ENCODE measurements at places on chromosomes 3 and 15.

- ATAC-seq, result peak; percentile 69
These were observed 207.1 kb downstream of the TBC1D2B start for GRCh38 chr15:77870195-77871065.

GRCh38 chr15:71261909-71262308 lies 146.6 kb downstream of the THSD4 start:
- ATAC-seq, result no peak

- peak; percentile 83 for ATAC-seq
These were observed 11.9 kb downstream of the GRM2 start for GRCh38 chr3:51718547-51719409.

DNA sequence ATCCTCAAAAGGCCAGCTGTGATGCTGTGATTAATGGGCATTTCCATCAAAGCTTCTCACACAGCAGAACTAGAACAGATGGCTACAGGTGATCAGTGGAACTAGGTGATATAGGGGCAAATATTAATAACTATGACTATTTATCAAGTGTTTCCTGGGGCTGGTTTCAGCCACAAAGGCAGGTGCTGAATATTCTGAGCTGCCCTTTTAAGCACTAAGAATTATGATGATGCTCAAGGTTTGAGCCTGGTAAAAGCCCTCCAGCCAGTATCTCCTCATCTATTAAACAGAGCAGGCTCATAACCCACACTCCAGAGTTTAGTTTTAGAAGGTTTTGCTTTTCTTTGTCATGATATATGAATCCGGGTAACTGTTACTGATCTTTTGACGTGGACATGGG lies 129.5 kb upstream of the ACP3 start:
- no peak for ATAC-seq

GRCh38 chr3:126542340-126543241 lies 16.1 kb downstream of the C3orf22 start:
- no peak for ATAC-seq

DNA sequence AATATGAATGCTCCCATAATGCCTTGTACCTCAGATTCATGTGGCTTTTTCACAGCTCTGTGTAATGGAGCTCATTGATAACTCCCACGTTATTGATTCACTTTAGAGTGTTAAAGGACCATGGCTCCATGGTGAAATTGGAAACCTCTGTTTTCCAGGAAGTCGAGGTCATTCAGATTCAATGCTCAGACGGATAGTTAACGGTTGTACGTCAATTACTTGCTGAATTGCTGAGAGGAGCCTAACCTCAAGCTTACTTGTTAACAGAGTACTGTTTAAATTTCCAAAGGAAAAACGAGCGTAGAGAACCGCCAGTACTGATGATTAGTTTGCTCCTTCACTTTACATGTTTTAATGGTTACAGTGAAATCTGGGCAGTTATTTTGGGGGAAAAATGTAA lies 11.1 kb downstream of the ABHD17C start:
- ATAC-seq, result no peak

DNA sequence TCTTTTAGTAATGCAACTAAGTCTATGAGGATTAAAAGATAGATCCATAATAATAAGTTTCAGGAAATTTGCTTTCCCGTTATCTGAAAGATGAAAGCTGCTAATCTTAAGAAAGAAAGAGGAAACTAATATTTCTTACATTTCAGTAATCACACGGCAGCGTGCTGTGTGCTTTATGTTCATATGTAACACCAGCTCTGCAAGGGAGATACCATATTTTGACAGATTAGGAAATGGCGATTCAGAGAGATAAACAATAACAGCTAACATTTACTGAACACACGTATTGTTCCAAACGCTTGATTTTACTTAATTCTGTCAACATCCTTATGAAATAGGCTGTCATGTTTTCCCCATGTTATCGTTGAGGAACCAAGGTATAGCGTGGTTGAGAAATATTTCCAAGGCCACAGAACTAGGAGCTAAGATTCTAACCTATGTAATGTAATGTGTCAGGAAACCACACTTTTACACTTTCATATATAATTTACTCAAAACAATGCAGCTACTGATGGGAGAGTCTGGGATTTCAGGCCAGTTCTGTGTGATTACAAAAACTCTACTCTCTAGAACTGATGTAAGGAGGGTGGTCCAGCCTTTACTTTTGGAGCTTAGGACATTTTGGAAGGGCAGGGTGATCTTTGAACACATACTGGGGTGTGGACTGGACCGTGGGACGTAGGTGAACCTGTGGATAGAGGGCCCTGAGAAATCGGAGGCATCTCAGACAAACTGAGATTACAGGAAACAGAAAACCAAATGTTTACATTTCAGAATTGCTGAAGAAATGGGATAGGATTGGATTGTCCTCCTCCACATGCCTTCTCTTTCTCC lies 100.6 kb downstream of the IL1RAP start:
- ATAC-seq, result no peak

- ATAC-seq, result peak; percentile 95
These were observed 18.4 kb upstream of the RHCG start for GRCh38 chr15:89514596-89515406.

DNA sequence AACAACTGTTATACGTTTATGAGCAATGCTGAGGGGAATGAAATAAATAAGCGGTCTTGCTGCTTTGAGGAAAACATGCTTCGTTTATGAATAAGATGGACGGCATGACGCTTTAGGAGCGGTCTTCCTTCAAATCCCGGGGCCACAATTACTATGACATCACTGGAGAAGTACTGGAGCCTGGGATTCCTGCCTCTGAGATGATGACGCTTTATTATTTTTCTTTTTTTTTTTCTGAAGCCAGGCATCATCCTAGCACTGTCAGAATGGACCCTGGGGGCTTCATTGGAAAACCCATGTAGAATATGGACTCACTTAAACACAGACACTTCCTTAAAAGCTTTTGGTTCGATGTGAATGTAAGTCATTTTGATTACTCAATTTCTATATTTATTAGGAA lies 52.5 kb upstream of the FOXP1 start:
- no peak for ATAC-seq

DNA sequence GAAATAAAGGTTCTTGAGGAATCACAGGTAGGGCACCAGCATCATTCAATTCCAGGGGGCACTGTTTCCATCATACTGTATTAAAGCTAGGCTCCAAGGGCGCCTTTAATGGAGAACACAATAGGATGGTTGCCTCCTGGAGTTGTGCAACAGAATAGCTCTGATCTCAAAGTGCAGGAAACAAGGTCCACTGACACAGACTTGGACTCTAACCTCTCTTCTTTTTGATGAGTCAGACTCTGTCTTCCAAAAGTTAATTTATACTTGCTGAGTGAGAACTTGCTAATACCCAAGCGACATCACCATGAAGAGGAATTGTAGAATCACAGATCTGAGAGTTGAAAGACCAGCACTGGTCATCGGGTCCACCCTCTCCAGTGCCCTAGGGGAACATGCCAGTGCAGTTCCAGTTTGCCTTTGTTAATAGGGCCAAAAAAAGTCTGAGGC lies 94.4 kb upstream of the PHLDB2 start:
- peak; percentile 65 for ATAC-seq

- ATAC-seq, result no peak
These were observed 47.7 kb downstream of the MORC1 start for GRCh38 chr3:109070211-109070610.

DNA sequence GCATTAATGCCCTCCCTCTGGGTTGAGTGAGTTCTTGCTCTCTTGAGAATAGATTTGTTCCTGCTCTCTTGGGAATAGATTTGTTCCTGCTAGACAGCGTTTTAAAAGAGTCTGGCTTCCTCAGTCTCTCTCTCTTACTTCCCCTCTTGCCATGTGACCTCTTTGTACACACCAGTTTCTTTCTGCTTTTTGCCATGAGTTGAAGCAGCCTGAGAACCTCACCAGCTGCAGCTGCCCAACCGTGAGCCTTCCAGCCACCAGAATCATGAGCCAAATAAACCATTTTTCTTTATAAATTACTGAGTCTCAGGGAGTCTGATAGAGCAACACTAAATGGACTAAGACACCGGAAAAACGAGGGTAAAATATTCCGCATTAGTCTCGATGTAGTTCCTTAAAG lies 253.6 kb downstream of the CNTN6 start:
- ATAC-seq, result no peak

DNA sequence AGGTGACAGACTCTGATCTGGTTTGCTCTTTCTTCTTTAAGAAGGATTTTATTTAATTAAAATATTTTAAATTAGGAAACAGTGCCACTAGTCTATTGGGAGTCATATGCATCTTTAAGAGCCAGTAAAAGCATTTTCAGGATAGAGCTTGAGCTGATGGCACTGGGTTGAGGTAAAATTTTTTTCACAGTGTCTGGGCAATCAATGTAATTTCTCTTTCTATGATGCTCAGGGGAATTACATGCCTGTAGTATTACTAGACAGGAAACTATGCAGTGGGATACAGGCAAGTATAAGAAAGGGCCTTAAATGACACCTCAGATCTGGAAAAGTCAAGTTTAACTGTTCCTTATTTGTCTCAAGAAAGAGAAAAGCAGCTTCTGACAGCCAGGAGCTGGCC lies 76.4 kb downstream of the GAP43 start:
- no peak for ATAC-seq

DNA sequence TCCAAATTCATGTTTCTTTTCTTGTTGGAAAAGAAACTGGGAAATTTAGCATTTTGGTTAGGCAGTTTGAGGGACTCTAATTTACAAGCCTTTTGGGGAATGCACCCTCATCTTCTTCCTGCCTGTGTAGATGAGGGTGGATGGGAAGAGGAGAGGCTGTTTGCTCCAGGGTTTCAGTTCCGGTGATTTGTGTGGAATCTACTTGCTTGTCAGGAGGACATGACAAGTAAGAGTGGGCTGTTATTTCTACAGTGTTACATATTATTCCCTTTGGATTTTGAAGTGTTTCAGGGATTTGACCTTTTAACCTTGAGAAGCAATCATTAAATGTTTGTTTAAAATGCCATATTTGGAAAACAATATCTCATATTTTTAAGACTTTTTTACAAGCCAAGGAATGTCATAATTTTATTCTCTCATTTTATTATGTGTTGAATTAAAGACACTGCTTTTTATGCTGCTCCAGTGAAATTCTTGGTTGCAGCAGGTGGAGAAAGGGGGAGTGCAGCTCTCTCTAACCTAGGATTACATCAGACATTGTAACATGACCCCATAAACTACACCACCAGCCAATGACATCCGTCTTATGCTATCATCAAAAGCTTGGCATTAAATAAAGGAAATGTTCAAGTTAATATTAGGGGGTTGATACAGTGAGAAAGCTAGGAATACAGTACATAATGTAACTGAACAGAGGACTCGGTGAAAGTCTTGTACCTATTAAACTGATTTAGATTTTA lies 30.2 kb downstream of the PLAAT1 start:
- ATAC-seq, result no peak

DNA sequence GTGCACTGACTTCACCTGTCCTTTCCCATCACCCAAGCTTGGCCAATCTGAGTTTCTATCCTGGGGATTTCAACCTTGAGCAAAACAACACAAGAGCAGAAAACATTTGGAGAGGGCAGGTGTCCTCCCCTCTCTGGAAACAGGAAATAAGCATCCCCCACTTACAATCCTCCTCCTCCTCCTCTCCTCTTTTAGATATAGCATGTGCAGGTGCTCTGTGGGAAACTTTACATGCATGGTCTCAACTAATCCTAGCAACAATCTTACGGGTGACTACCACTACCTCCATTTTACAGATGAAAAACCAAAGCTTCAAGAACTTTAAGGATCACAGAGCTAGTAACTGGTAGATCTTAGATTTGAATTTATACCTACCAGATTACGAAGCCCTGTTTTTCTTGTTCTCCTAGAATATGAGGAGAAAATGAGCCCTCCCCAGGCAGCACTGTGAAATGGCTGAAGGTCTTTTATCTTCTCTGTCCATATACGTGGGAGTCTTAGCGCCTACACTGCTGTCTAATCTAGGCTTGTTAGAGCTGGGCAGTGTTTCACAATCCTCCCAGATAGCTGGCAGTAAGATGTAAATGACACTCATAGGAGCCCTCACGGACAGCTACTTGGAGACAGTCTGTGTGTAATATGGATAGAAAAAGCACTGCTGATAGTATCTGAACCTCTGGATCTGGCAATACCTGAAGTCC lies 301.2 kb upstream of the PROK2 start:
- no peak for ATAC-seq

DNA sequence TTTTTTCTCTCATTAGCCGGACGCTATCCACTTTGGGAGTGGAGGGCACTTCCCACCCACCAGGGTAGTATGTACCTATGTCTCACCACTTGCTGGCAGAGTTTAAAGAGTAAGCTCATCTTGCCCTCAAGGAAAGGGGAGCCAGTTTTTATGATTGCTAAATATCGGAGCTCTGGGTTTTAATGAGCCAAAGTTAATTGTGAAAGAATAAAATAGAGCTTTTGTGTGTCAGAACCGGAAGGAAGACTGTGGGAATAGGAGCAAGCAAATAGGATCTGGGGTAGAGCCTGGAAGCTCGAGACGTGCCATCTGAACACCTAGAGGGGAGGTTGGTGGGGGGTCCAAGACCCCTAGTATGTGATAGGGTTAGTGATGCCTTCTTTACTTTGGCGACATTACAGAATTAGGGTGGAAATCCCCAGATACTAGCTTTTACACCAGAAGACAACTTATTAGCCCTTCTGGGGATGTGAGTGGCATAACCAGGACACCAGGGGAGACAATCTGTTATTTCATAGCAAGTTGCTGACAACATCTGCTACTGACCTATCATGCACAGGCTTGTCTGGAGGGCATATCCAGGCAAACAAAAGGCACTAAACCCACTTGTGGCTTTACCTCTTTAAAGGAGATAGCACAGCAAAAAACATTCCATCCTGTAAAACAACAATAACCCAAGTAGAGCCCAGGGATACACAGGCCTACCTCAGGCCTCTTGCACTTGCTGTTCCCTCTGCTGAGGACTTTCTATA lies 333.8 kb downstream of the ZNF621 start:
- peak; percentile 45 for ATAC-seq

DNA sequence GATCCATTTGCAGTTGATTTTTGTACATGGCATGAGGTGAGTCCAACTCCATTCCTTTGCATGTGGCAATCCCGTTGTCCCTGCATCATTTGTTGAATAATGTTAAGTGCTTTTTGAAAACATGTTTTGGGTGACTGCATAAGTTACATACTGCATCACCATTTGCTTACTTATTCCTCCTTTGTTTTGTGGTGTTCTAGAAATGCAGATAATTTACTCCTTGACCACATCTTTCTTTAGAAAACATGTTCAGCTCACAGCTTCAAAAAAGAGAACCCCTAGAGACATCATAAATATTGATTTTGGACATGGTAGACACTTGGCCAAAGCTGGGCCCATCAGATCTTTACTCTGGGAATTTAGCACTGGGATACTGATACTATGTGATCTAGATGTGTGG lies 135.3 kb upstream of the DAZL start:
- ATAC-seq, result no peak

DNA sequence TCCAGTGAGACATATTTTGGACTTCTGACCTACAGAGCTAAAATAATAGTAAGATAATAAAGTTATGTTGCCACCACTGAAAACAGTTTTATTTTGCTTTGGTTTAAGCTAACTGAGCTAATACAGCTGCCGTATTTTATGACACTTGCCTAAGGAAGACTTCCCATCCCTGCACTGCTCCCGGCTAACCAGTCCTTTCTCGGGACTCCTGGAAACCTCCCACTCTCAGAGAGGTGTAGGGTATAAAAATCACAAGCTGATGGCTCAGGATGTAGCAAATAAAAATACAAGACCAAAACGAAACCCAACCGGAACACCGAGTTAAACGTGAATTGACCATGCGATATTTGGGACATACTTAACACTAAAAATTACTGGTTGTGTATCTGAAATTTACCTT lies 448 bp upstream of the KBTBD12 start:
- no peak for ATAC-seq

GRCh38 chr3:193767353-193768069 lies 174.5 kb downstream of the OPA1 start:
- ATAC-seq, result no peak

- ATAC-seq, result no peak
These were observed 146.7 kb upstream of the TSC22D2 start for GRCh38 chr3:150261418-150261817.
